Posterior cingulate gyrus (tissue), 11 donors: ENCODE measurements at places on chromosomes 13 and 19.

- no peak for DNase-seq
Observed at GRCh38 chr13:30870049-30870884, 35.8 kb upstream of the MEDAG start.

DNA sequence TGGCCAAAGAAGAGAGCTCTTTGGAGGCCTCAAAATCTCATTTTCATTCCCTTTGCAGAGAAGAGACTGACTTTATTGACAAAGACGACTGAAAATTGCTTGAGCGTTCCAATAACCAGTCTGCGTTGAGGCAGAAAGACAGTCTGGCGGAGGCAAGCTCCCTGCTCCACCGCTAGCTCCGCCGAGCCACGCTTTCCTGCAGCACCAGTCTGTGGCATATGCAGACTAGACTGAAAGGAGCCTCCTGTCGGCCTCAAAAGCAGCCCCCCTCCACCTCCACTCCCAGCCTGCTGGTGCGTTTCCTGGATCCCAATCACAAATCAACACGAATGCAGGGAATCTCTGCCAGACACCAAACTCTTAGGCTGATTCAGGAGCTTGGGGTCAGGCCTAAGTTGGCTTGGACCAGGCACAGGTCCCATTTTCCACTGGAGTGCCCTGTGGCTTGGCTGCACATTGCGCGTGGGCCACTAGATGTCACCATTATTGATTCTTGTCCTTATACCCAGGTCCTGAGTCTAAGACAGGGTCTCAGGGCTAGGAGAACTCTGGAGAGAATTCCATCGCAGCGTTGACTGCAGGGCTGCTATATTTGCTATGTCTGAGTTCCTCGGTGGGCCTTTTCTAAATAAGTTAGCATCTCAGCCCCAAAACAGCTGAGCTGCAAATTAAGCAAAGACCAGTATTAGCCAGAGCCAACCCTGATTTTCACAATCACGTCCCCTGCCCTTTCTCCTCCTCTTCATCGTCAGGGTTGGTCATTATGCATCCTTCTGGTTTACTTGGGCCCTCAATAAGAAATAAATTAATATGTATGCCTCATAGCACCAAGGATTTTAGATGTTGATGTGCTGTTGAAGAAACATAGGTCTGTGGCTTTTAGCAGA is 5.2 kb upstream of the ZNF507 start:
- DNase-seq, result peak; percentile 74

- peak; percentile 60 for DNase-seq
Observed at GRCh38 chr19:42280815-42281145, 11.7 kb downstream of the CIC start.

DNA sequence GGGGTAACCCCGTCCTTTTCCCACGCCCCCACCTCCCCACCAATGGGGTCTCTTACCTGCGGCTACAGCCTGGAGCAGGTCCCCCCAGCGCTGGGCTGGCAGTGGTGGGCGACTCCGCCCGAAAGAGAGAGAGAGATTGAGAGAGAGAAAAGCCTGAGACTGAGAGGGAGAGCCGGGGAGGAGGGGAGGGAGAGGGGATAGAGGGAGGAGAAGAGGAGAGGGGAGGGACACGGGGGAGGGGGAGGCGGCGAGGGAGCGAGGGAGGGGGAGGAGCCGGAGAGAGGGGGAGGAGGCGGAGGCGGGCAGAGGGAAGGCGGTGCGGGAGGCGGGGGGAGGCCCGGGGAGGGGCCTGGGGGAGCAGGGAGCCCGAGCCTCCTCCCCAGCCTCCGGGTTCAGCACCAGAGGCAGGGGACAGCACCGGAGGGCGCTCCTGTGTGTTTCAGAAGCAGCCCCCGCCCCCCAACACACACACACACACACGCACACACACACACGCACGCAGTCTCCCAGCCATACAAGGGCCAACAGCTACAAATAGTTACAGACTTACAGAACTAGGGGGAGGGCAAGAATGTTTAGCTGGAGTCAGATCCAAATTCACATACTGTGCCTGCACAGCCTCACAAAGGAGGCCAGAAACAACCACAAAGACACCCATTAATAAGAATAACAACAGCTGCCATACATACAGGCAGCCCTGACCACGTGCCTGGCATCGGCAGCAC is at the start of gene SLC8A2:
Gene SLC8A2, minus strand, starts transcription at position 161 of the 725 bp plus-strand sequence. CDS start 5,490 bp downstream, outside the sequence.
- DNase-seq, result peak; percentile 67
